ENCODE measurements at places on chromosomes 16 and 17.

DNA sequence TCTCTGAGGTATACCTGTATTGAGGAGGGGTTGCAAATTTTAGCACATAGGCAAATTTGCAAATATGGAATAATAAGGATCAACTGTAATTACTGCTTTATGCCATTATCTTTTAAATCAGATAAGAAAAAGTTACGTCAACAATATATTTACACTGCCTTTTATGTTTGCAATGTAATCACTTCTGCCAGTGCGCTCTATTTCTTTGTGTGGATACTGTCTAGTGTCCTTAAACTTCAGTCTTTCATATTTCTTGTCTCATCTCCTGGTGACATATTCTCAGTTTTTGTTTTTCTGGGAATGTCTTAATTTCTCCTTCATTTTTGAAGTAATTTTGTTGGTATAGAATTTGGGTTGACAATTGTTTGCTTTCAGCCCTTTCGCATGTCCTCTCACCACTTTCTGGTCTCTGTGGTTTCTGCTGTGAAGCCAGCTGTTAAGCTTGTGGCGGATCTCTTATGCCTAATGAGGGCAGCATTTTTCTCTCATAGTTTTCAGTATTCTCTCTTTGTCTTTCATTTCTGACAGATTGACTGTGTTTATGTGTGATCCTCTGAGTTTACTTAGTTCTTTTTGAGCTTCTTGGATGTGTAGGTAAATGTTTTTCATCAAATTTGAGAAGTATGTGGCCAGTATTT lies 37.6 kb upstream of the ABCC11 start:
- no peak for DNase-seq

DNA sequence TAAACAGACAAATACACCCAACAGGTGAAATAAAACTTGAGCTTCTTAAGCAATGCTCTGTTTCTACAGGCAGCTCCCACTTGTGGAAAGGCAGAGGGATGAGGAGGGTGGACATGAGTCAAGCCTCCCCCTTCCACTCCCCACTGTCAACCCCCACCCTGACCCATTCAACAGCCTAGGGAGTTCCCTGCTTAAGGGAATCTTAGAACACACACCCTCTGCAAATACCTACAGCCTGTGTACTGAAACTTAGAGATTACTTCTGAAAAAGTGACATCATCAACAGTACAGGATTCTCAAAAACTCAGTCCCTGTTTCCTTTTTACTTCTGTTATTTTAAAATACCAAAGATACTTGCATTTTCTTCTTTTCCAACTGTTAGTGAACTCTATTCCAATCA lies 345.4 kb downstream of the SOX9 start:
- DNase-seq: no peak

- DNase-seq: no peak
Measured at GRCh38 chr17:51165680-51166197, 472 bp upstream of the NME2 start.

DNA sequence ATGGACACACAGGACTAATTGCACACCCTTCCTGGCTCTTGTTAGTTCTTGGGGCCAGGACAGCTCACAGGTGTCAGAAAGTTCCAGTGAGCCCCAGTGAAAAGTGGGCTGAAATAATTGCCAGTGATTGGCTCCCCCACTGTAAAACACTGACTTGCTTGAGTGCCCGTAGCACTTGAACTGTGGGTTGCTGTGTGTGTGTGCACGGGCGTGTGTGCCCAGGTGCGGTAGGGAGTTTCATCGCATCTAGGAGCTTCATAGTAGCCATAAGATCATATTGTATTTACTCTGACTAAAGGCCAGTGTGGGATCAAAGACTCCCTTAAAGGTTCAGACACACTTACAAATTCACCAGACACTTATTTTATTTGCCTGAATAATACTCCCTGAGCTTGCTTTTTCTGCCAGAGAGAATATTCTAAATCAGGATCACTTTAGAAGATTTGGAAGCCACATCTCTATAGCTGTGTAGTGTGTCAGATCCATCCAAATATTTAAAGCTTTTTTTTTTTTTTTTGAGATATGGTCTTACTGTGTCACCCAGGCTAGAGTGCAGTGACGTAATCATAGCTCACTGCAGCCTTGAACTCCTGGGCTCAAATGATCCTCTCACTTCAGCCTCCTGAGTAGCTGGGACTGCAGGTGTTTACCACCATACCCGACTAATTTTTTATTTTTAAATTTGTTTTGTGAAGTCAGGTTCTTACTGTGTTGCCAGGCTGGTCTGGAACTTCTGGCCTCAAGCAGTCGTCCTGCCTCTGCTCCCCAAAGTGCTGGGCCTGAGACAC lies 11.4 kb downstream of the UNK start:
- no peak for DNase-seq

DNA sequence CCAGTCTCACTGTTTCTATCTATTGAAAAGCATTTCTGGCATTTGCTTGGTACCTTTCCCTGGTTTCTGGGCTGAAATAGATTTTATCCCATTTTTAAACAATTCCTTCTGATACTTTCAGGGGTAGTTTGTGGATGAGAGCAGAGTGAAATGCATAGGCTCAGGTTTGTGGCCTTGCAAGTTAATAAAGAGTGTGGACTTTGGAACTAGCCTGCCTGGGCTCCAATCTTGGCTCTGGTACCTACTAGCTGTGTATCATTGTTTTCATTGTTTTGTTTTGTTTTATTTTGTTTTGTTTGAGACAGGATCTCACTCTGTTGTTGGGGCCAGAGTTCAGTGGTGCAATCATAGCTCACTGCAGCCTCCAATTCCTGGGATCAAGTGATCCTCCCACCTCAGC lies 175.5 kb downstream of the PRKCB start:
- no peak for DNase-seq

DNA sequence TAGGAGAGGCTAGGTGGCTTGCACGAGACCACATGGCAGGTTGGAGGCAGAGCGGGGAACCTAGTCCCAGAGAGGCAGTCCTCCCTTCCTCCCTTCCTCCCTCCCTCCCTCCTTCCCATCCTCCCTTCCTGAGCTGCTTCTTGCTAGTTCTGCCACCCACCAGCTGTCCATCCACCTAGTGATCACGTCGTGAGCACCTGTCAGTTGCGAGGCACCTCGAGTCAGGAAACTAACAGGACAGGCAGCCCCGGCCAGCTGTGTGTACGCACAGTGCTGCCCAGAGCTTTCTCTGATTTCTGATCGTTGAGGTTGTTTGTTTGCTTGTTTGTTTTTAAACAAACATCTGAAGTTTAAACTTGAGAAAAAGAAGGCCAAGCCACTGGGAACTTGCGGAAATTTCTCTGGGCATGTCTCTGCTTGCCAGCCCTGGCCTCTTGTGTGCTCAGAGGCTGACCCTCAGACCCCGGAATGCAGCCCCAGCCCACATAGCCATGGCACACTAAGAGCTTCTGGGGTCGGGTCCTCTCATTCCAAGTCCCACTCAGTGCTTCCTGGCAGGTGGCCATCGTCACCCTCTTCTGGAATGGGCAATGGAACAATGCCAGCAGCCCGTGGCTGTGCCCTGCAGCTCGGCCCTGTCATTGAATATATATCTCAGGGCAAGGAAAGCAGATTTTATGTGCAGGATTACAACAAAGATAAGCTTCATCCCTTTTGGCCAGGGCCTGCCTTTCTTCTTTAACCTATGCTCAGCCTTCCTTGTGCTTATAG lies 174.0 kb downstream of the KATNIP start:
- DNase-seq: no peak

DNA sequence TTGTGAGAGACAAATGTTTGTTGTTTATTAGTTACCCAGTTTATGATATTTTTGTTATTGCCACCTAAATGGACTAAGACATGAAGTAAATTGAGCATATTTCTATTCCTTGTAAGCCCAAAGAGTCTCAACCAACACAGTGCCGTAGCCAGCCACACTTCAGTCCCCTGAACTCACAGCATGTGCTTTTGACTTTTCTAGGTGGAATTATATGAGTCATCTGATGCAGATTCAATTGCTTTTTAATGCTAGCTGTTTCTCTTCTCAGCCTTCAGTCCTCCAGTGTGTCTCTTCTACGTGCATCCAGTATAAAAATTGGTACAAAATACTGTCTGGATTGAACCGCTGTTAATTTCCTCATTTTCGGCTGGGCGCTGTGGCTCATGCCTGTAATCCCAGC lies 39.0 kb downstream of the IQCK start:
- no peak for DNase-seq

Measured in HCT116 (cell line).